Kidney tubule cell (primary cell): ENCODE measurements at places on chromosomes 7 and 10.

DNA sequence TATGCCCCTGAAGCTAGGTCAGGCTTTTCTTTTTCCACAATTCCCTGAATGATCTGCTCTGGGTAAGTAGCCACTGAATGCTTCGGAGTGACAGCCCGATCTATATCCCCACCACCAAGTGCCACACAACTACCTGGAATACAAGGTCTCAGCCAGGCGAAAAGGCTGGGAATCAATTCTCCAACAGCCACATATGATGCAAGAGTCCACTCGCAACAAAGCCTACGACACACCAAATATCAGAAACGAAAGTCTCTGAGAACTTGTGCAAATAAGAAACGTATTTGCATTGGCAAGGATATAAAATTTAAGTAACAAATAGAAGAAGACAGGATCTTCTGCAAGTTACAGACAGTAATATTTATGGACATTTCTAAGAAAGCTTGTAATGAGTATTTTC lies 5.7 kb downstream of the HIPK2 start:
- DNase-seq = no peak

DNA sequence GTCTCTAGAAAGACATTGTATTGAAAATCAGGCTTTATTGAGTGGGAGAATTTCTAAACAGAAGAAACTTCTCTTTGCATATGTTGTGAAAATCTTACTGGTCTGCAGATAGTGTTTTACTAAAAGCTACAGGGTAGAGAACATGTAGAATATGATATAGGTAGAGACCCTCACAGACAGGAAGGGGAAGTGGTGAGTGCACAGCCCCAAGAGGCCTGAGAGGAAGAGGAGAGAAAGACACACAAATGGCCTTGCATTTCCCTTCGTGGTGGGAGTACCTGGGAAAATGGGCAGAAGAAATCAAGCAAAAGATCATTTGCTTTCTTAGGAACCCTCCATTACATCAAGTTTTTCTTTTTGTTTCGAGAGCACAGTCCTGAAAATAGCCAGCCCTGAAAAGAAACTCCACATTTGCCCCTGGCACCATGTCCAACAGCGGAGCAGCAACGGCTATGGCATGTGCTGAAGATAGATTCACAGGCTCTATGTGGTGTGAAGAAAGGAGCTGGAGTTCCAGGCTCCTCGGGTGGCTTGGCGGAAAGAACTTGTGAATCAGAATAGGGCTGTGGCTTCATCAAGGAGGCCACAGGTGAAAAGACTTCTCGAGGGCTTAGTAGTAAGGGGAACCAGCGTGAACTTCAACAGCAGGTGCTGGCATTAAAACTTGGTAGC lies 143.5 kb downstream of the CALCR start:
- no peak for DNase-seq

DNA sequence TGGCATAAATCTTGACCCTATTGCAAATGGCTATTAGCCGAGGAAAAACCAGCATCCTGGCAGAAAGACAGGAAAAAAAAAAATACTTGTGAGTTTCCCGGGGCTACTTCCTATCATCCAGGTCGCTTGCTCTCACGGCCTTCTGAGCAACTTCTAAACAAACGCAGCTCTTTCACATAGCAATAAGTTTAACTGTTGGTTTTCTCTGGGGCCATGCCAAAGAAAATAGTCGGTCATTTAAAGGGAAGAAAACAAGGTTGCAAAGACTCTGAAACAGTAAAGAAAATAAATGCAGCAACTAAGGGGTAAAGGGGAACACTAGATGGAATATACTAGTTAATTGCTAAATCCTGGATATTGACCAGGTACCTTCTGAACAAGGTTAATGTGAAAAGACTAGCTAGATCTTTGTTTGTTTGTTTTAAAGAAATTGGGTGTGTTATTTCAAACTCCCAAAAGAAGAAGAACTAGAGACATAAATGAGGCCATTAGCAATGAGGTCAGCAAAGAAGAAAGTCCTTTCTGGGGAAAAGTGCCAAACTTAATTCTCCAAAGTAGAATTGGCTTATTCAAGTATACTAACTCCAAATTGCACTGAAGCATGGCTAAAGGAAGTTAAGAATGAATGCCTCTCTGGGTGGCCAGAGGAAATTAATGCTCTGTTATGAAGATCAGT lies 54.2 kb downstream of the SLC39A12 start:
- DNase-seq = peak; percentile 28

GRCh38 chr7:159033473-159033825 lies 111.2 kb downstream of the VIPR2 start:
- DNase-seq = no peak

DNA sequence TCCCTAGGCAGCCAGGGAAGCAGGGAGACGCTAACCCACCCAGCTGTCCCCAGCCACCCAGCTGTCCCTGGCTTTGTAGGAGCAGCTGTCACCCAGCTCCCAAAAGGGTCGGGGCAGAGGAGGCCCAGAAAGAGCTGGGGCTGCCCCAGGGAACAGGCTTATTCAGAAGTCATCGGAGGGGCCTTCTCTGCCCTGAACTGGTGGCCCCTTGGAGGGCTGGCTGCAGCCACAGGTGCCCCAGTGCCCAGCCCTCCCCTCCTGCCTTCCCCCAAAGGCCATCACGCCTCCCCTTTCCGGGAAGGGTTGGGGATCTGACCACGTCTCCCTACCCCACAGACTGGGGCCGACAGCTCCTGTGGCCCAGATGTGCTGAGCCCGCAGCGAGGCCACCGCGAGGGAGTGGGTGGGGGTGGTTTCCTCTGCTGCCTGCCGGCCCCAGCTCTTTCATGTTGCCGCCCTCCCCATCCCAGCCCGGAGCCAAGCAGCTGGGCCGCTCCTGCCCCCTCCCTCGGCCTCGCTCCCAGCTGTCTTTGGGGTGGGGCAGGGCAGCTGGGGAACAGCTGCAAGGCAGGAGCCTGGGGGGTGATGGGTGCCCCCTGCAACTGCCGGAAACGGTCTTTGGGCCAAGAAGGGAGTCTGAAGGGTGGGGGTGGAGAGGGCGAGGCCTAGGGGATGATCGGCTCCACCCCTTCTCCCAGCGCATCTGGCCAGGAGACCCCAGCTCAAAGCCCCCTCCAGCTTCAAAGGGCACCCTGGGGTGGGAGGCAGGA lies 16.8 kb downstream of the TRIM8 start:
- DNase-seq = peak; percentile 28
